ENCODE measurements at places on chromosomes 7 and 10.

DNA sequence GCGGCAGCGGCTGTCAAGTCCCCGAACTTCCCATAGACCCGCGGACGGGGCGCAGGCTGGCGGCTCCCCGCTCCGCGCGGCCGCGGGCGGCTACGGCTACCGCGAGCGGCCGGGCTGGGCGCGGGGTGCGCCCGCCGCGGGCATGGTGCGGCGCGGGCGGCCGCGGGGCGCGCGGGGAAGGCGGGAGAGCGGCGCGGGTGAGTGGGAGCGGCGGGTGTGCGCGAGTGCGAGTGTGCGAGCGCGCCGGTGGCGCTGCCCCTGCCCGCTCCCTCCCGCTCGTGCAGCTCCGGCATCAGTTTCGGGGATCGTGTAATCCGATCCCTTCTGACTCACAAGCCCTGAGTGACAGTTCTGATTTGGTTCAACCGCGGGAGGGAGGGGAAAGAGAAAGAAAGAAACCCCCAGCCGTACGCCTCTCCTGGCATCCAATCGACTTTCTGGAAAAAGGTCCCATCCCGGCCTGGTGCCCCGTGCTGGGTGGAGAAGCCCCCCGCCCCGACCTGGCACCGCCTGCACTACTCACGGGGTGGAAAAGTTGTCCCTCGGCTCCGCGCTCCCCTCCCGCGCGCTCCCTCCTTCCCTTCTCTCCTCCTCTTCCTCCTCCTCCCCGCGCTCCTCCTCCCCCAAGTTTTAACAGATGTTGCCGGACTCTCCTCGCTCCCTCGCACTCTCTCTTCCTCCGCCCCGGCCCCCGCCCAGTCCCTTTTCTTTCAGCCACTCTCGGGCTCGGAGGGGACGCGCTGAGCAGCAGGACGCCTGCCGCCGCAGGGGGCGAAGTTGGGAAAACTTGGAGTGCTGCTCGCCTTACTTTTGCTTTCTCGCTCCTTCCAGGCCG, at the start of gene GLI3:
Gene GLI3 (minus strand): TSS at position 234 of the 835 bp plus-strand sequence. CDS start 13,956 bp downstream, outside the sequence.
- DNase-seq, result peak; percentile 92

DNA sequence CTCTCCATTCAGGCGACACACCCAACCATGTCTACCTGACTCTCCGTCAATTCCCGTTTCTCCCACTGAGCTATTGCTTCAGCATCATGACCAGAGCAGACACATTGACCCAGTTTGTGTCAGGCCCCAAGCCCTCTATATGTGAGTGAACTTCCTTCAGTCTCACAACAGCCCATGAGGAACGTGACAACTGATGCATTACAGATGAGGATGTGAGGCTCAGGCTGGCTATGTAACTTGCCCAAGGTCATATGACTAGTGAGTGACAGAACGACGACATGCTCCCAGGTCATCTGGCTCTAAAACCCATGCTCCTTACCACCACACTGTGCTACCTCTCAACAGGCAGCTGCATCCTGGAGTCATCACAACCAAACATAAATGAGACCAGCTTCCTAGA, 3.7 kb downstream of the TMEM140 start:
- DNase-seq, result no peak

GRCh38 chr10:133384071-133384470, 5.0 kb downstream of the PAOX start:
- no peak for DNase-seq

GRCh38 chr7:110205899-110206298, 885.0 kb upstream of the LRRN3 start:
- DNase-seq, result no peak

- DNase-seq, result no peak
Observed at GRCh38 chr10:83880252-83880791, 259.0 kb upstream of the GHITM start.

- DNase-seq, result no peak
Observed at GRCh38 chr10:99331207-99331803, 2.1 kb downstream of the CNNM1 start.

DNA sequence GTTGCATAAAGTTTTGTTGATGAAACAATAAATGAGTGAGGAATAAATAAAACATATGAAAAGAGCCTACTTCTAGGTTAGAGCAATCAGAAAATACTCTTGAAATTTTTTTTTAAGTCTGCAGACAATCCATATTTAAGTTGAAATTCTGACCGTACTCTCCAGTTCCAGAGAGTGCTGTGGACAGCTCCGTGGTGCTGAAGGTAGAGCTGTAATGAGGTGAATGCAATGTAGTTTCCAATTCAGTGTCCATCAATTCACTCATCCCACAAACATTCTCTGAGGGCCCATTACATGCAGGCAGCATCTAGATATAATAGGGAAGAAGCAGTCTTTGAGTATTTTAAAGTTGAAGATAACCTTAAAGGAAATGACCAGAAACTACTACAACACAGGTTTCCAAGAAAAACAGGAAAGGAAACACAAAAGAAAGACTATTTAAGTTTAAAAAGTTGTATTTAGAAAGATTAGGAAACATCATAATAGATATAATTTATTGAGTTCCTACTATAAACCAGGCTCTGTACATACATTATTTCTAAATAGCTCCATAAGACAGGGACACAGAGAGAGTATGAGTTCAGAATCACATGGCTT, 44.0 kb upstream of the CRTAC1 start:
- DNase-seq, result no peak

- DNase-seq, result no peak
Observed at GRCh38 chr7:64574540-64575099, 11.7 kb upstream of the ZNF680 start.

DNA sequence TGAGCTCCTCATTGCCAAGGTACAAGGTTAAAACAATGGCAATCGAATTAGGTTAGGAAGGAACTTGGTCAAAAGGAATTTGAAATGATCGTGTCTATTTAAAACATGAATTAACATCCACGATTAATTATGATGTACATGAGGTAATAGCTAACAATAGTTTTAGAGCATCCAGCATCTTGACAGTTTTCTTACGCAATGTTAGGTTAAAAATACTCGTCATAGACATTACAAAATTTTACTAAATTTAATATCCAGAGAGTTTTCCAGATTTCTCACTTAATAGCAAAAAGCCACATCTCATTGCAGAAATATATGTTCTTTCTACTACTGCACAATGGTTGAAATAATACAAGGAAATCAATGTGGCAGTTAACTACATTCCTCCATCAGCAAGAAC, 22.6 kb downstream of the CUBN start:
- DNase-seq, result no peak

DNA sequence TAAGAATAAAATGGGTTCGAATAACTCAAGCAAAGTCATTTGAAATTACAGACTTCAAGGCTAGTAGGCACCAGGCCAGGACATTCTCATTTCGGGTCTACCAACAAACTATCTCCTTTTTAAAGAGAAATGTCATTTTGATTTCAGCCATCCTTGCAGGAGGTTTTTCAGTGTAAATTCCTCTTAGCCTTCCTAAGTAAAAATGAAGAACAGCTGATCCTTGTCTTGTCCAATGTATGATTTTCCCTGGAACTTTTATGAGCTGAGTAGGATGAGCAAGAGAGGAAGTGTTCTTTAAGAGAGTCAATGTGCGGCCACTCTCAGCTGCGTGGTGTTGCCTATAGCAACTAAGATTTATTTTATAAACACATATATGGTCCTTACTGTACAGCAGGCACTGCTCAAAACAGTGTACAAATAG, 110.1 kb downstream of the PLCE1 start:
- no peak for DNase-seq

GRCh38 chr7:11607686-11608085, 224.3 kb downstream of the THSD7A start:
- DNase-seq, result no peak

- DNase-seq, result no peak
Observed at GRCh38 chr10:68007356-68007755, 67.7 kb downstream of the HERC4 start.

DNA sequence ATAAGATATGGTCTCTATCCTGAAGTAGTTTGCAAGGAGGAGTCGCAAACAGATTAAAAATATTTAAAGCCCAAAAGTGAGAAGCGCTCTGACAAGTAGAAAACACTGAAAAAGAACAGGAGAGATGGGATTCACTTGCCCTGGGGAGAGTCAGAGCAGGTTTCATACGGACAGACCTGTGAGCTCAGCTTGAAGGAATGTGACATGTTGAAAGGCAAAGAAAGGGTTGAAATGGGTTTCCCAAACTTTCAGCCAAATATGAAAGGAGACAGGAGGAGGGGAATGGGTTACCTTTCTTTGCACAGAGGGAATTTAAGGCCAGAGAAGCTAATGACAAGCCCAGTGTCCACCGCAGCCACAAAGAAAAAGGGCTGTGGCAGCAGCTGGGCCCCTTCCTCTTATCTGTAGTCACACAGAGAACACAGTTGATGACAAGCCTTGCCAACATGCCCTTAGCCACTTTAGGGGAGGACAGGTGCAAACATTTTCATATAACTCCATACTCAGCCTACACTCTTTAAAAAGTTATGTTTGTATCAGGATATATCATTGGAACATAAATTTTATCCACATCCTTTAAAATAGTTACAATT, 14.9 kb downstream of the HOXA1 start:
- DNase-seq, result no peak

Measured in NT2/D1 (cell line).